ENCODE measurements at places on chromosomes 3 and 15.

DNA sequence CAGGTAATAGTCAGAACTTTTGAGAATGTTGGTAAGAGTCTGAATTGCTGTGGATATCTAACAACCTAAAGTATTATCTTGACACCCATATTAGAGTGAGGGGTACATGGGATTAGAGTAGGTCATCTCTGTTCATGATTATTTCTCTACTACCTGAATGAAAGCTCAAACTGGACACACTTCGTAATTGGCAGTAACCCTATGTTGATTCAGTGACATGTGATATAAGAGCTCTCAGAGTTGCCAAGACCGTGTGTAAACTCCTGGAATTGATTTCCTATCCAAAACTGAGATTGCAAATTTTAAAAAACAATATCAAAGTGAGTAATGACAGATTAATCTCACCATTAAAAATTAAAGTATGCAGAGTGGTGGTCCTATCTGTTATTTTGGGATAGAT is 214.8 kb upstream of the ARHGEF26 start:
- no peak for DNase-seq

DNA sequence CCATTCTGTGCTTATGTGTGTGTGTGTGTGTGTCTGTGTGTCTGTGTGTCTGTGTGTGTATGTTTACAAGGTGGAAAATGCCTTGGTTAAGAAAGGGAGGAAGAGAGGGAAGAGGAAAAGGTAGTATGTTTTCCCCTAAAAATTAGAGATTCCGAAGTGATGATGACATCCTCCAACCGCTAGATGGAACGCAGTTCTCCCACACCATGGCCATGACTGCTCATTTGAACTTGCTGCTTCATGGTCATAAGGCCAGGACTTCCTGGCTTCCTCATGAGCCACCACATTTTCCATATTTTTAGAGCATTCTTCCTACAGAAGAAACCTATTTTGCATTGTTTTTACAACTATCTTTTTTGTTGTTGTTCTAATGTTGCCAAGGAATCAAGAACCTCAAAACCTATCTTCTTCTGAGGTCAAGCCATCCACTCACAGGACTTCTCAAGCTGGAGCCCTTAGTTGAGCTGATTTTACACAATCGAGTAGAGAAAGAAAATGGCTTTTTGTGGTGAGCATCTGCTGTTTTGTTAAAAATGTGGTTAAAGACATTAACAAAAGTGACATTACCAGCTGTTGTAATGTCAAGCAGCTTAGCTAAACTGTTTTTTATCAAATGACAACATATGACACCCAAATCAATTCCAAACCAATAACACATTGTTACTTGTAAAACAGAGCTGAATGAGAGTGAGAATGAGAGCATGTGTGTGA is 1091.0 kb downstream of the FHIT start:
- no peak for DNase-seq

- no peak for DNase-seq
Measured at GRCh38 chr3:194808640-194809097, 123.0 kb downstream of the FAM43A start.

DNA sequence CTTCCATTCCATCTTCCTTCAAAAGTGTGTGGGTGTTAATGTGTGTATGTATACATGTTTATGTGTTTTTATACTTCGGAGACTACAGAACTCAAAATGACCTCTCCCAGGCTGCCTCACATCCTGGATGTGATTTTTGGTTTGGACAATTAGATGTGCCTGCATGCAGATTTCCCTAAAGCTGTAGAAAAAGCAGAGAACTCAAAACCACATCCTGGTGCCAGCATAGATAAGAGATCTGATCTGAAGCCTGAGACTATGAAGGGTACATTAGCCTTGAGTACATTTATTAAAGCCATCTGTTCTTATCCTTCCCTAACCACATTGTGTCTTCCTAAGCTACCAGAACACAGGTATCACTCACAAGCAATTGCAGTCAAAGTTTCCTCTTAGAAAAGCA is 319.4 kb upstream of the RASGRP1 start:
- DNase-seq, result no peak

DNA sequence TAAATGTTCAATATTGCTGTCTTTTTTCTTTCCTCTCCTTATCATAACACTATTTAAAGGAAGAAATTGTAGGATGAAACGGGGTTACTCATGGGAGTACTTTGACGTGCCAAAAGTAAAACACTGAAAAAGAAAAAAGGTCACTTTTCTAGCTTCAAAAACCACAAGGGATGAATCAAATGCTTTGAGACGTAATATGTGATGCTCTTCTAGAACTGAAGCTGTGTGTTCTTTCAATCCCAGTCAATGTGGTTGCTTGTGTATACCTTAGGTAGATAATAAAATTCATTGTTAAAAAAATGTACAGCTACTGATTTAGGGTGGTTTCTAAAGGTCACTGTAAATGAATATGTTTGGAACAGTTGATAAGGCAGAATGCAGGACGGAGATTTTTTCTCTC is 538.8 kb upstream of the ZNF717 start:
- DNase-seq, result no peak

DNA sequence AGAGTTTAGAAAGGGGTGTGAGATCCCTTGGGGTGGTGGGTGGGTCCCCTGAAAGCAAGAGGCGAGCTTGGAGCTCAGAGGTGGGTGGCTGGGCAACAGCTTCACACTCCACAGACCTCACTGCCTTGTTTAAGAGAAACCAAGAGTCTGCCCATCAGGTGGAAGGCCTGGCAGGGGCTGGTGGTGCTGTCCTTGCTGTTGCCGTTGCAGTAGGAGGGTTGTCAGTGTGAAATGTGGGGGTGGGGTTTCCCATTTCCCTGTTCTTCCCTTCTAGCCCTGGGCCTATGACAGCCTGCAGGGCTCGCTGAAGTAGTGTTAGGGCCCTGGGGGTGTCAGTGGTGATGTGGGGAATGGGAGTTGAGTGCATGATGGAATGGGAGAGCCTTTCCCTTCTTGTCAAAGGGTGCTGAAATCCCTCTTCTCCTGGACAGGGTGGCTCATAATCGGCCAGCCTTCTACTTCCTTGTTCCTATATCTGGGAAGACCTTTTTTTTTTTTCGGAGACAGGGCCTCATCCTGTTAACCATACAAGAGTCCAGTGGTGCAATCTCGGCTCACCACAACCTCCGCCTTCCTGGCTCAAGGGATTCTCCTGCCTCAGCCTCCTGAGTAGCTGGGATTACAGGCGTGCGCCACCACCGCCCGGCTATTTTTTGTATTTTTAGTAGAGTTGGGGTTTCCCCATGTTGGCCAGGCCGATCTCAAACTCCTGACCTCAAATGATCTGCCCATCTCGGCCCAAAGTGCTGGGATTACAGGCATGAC is 4.3 kb downstream of the PLEKHO2 start:
- no peak for DNase-seq

DNA sequence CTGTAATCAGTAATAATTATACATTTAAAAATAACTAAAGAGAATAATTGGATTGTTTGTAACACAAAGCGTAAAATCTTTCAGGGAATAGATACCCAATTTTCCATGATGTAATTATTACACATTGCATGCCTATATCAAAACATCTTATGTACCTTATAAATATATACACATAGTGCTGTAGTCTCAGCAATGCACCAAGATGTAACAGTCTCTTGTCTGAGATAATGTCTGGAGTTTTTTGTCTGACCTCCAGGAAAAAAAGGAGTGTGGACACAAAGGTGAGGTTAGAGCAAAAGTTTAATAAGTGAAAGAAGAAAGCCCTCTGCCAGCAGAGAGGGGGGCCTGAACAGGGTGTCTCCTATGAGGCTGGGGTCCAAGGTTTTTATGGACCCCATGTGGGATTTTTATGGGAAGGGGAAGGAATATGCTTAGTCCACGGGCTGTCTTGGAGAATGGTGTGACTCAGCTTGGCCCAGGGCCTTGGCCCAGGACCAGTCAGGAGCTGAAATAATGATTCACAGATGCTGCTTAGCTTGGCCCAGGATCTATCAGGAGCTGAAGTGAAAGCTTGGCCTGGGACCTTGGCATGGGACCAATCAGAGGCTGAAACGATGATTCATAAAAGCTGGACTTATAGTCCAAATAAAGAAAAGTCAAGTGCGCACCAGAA is 545.0 kb downstream of the ZPLD1 start:
- no peak for DNase-seq

- DNase-seq, result no peak
Measured at GRCh38 chr3:194777729-194778128, 92.0 kb downstream of the FAM43A start.

DNA sequence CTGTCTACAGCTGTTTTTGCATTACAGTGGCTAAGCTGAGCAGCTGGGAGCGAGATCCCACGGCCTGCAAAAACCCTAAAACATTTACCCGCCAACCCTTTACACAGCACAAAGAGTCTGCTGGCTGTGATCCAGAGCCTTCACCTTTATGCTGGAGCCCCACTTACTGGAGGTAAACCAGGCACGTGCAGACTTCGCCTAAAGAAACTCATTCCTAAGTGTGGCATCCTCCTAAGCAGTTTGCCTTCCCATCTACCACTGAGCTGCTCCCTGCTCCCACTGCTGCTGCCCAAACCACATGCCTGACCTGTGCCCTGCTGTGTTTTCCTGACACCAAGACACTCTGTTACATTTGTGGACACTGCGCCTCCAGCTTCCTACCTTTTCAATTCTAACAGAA is 53.0 kb downstream of the CHSY1 start:
- DNase-seq, result no peak

DNA sequence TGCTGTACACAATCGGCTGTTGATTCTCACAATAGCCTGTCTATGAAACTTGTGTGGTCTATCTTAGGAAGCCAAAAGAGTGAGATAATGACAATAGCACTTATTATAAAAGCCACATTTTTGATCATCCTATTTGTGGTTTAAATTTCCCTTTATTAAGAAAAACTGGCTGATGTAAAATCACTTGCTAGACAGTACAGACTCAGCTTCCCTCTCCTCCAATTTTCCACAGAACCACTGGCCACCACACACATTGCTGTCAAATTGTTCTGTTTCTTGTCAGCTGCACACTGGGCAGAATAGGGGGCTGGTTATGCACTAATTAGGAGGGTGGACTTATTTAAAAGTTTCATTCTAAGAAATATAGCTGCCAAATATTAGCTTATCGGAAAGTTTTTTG is 425.9 kb downstream of the EPHA3 start:
- no peak for DNase-seq

DNA sequence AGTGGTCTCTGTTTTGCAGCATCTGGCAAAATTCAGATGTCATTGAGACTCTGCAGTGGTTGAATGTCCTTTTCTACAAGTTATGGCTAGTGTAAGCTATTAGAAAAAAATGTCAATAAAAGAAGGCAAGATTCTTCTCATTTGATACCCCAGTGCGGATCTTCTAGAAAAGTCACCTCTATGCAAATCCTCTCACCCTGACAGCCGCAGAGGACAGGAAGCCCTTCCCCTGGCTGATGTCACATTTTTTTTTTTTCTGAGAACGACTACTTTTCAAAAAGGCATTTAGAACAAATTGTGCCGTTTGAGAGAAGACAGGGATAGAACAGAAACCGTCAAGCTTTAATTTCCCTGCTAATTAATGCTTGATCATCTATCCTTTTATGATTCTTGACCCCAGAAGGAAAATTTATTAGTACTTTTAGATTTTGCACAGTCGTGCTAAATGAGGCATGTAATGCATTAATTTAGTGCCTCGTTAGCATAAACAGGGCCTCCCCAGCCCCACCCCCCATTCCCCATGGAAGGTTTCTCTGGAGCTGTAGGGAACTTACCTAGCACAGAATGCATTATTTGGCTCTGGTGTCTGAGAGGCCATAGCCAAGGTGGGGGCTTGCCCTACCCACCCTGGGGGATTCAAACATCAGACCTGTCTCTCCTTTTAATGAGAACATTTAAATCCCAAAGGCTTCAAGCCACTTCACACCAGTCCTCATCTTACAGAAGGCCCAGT is 183.8 kb downstream of the OPA1 start:
- no peak for DNase-seq

- no peak for DNase-seq
Measured at GRCh38 chr15:51971032-51971374, 575 bp downstream of the LEO1 start.

DNA sequence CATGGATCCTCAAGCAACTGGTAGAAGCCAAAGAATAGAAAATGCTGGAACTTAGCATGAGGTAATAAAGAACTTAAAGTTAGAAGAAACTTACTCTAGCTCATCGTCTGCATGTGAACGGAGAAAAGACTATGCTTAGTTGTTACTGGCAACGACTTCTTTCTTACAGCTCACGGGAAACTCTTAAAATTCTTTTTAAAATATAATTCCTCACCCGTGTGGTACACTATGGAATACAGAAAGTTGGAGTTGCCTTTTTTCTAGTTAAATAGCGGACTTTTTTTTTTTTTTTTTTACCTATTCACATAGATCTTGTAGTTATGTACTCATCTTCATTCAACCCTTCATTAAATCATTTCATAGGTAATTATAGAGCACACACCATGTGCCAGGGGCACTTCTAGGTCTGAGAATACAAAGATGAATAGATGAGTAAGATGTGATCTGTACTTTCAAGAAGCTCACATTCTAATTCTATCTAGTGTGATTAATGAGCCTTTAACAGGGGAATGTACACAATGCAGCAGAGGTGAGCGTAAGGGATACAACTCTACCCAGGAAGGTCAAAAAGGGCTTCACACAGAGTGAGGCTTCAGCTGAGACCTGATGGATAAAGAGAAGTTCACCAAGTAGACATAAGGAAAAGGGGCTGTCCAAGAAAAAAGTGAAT is 18.4 kb upstream of the KCNMB2 start:
- no peak for DNase-seq

- DNase-seq, result no peak
Measured at GRCh38 chr3:122350814-122351418, 25.9 kb downstream of the CSTA start.

GRCh38 chr15:38682363-38682762 is 117.7 kb upstream of the RASGRP1 start:
- no peak for DNase-seq

GRCh38 chr3:135691240-135691639 is 274.3 kb upstream of the PPP2R3A start:
- no peak for DNase-seq

DNA sequence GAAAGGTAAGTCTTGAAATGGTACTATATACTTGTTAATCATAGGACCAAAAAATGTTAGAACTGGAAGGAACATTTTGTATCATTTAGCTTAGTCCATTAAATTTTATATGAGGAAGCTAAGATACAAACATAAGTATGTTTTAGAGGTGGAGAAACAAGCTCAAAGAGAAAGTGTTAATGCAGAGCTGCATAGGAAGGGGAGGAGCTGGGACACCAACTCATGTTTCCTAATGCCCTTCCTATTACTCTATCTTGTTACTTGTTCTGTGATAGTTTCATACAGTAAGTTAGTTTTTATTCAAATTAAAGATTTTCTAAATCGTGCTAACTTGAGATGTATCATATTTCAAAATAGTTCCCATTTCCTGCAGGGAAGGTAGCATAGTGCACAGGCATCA is 7.4 kb downstream of the SLC35A5 start:
- DNase-seq, result no peak

DNA sequence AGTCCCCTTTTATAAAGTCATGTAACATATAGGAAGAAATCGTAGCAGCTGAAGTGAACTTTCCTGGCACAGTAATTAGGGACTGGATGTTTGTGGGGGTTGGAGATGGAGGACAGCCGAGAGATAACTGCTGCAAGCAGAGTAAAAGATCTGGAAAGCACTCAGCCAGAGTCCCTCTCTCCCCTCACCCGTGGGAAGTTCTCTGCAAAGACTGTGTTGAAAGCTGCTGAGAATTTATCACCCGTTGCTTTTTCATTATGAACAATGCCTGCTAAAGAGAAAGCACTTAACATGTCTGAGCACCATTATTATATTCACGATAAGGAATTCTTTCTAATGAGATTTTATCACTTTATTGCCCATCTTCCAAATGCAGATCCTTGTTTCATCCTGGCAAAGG is 248.8 kb downstream of the SHOX2 start:
- peak; percentile 65 for DNase-seq

Measured in mesendoderm (in vitro differentiated cells).